Kidney glomerular epithelial cell (primary cell): ENCODE measurements at places on chromosomes 13 and 19.
A peak's percentile ranks its signal among the peaks of the same experiment; 100 is the strongest.

DNA sequence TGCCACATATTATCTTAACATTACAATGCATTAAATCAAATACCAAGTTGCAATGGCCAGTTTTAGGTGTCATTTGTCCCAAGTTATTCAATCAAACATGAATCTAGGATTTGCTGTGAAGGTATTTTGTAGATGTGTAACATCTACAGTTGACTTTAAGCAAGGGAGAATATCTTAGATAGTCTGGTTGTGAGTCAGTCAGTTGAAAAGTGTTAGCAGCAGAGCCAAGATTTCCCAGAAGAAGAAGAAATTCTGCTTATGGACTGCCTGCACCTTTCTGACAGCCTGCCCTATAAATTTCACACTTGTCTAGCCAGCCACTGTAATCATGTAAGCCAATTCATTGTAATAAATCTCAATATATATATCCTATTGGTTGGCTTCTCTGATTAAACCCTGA lies 41.3 kb upstream of the INTS6 start:
- DNase-seq: peak; percentile 23

- DNase-seq: peak; percentile 24
Observed at GRCh38 chr13:62357887-62358645, 942.4 kb upstream of the PCDH20 start.

GRCh38 chr13:99908140-99908803 lies 63.3 kb downstream of the ZIC5 start:
- no peak for DNase-seq

- peak; percentile 60 for DNase-seq
Observed at GRCh38 chr13:99356262-99357091, 49.3 kb upstream of the GPR183 start.

GRCh38 chr13:95050800-95051615 lies 250.2 kb downstream of the ABCC4 start:
- no peak for DNase-seq

DNA sequence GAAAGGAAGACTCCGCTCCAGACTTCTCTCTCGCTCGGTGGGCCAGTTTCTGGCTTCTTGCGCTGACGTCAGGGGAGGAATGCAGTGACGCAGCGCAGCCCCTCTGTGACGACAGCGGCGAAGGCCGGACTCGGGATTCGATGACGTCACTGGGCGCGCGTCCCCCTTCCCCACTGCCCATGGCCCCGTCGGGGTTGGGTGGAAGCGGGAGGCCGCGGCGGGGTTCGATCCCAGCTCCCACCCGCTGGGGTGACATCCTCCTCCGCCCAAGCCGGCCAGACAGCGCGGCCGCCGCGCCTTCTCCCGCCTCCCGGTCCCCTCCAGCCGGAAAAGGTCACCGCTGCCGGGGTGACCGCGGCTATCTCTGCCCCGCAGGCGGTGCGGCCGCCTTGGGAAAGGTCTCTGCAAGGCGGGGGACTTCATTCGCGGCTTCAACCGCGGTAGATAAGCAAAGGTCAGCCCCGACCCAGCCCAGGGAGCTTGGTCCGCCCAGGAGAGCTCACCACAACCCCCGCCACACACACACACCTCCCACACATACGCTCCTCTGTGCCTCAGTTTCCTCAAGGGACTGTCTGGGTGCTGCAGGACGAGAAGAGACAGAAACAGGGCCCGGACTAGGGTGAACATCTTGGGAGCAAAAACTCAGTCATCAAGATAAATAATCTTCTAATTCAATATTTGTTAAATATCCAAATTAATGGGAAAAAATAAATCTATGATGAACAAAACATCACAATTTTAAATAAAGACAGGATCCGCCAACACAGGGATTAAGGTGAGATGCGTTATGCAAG lies 844 bp upstream of the RFX1 start:
- DNase-seq: no peak

DNA sequence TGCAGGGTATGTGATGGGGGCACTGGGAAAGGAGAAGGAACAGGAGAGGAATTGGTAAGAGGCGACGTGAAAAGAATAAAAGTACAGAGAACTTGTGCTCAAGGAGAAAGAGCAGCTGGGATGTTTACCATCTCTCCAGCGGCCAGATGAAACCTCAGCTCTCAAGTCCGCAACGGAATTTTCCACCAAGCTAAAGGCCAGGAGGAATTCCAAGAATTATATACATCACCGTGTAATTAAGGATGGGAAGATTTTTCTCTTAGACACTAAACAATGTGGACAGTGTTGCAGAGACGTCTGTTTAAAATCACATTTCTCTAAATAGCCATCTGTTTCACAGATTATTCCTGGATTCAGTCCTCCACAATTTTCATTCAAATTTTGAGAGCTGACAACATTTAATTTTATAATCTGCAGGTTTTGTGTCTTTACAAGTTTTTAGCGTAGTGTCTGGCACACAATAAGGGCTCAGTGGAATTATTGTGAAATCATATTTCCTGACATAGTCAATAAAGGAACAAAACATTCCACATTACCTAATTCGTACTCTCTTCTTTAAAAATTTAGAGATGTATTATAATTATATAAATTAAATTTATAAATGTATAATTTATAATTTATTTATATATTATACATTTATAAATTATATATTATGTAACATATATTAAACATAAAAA lies 23.0 kb upstream of the USP29 start:
- DNase-seq: no peak

DNA sequence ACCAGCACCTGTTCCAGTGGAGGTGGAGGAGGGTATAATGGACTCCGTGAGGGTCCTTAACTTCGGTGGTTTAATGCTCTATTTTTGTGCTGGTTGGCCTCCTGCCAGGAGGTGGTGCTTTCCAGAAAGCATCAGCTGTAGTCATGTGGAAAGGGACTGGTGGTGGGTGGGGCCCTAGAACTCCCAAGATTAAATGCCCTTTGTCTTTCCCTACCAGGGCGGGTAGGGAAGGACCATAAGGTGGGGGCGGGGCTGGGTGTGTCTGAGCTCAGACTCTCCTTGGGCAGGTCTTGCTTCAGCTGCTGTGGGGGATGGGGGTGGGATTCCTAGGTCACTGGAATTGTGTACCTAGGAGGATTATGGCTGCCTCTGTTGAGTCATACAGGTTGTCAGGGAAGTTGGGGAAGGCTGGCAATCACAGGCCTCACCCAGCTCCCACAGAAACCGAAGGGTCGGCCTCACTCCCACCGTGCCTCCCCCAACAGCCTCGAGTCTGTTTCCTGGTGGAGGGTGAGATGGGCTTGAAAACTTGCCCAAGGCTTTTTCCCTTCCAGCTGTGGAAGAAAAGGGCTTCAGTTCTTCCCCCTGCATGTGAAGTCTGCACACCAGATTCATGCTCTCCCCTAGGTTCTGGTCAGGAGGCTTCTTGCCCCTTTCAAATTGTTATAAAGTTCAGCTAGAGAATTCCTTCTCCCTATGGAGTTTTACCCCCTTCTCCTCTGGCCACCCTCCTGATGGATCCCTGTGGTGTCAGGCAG lies 60.3 kb upstream of the CLDN10 start:
- DNase-seq: no peak

DNA sequence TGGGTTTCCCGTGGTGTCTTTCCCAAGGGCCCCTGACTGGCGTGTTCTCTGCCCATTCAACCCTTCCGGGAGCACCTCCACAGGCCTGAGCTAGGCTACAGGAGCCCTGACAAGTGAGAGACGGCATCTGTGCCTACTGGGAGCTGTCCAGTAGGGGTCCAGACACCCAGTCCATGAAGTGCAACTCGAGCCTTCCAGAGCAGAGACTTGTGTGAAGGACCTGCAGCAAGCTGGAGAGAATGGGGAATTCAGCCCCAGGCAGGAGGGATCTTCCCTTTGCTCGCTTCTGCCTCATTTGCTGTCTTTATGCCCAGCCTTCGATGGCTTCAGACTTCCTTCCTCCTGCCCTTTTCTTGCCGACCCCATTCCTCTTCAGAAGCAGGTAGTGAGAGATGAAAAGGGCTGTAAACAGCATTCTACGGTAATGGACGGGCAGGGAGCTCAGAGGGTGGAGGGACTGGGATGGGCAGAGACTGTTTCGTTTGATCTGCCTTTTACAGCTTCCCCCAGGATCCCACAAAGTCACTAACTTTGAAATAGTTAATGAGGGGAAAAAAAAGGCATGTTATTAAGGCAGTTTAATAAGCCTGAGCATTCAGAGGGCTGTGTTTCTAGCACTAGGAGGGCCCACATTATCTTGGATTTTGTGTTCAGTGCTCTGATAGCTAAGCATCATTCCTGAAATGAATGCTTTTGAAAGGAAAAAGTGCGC lies 327.6 kb downstream of the FGF9 start:
- no peak for DNase-seq

DNA sequence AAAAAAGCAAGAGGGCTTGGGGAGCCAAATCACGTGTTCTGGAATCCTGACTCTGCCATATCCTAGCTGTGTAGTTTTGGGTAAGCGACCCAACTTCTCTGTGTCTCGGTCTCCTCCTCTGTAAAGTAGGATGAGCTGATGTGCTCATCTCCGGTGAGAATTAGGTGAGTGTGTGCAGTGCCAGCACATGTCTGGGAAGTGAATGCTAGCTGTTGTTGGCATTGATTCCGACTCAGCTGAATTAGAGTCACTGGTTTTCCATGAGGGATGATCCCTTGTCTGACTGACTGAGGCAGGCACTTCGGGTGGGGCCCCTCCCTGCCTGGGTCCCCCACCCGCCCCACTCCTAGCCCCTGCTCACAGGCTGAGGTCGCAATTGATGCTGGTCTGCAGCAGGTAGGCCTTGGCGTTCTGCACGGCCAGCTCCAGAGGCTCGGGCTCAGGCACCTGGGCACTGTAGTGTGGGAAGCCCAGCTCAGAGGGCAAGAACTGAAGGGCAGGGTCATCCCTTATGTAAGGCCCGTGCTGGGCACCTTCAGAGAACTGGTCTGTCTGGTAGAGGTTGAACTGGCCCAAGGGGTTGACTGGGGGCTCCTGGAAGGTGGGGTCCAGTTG lies 835 bp downstream of the RSPH6A start:
- no peak for DNase-seq

DNA sequence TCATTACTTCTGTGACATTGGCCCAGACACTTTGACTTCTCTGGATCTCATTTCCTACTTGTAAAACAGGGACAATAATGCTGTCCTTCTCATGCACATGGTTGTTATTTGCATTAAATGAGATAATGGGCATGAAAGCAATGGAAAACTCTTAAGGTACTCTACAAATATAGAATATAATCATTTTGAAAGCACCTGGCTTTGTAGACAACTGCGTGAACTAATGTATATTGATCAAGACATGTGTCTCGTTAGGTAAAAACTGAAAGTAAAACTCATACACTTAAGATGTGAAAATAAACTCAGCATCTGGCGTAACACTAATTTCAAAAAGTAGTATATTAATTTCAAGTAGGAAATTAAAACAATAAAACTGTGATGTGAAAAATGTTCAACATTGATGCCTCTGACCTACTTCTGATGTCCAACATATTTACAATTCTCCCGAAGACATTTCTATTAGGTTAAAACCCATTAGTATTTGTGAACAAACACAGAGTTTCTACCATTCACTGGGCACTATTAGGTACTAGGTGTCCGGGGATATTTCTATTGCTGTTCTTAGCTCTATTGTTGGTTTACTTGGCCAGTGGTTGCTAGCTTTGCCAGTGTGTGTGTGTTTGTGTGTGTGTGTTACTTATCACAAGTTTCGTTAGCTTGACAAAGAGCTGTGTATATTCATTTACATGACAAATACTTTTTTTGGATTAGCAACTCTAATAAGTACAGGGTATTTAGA lies 220.5 kb downstream of the KCNRG start:
- no peak for DNase-seq

- DNase-seq: no peak
Observed at GRCh38 chr19:4456843-4457653, 546 bp downstream of the UBXN6 start.

GRCh38 chr19:33402421-33403220 lies 29.1 kb downstream of the CEBPG start:
- no peak for DNase-seq

DNA sequence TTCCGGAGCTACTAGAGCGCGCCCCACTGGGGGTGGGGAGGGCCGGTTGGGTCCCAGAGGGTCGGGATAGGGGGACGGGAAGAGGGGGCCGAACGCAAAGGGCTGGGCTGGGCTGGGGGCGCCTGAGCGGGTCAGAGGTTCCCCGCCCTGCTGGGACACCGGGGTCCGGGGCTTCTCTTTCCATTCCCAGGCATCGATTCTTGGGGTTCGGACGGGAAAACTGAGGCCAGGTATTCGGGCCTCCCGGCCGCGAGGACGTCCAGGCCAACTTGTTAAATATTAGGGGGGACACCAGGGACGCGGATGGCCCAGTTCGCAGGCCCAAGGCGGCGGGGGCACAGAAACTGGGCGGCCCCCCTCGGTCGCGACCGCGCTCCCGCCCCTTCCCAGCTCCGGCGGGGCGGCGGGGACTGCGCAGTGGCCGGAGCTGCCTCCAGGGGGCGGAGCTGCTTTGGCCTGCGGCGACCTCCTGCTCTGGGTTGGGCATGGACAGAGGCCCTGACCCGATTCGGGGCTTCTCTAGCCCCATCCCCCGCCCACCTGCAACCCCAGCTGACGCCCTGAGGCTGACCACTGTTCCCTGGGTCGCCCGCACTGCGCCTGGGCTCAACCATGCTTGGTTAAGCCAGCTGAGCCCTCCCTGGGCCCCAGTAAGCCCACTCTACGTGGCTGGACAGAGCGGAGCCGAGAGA lies 1.2 kb upstream of the KLF16 start:
- peak; percentile 2 for DNase-seq

DNA sequence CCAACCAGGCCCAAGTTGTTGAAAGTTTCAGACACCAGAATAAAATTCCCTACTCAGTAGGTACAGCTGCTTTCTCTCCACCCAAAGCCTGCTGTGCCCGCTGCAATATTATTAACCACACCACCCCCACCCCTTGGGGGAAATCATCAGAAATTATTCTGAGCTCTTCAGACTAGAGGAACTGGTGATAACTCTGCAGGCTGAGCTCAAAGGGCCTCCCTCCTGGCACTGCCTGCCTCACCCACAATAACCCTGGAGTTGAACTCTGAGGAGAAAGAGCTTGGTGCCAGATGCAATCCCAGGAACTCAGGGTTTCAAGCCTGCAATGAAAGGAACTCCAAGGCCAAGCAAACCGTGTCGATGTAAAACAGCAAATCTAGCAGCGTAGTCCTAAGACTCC lies 381.7 kb upstream of the ZNF507 start:
- no peak for DNase-seq

GRCh38 chr13:108121406-108121805 lies 93.9 kb downstream of the LIG4 start:
- DNase-seq: no peak

DNA sequence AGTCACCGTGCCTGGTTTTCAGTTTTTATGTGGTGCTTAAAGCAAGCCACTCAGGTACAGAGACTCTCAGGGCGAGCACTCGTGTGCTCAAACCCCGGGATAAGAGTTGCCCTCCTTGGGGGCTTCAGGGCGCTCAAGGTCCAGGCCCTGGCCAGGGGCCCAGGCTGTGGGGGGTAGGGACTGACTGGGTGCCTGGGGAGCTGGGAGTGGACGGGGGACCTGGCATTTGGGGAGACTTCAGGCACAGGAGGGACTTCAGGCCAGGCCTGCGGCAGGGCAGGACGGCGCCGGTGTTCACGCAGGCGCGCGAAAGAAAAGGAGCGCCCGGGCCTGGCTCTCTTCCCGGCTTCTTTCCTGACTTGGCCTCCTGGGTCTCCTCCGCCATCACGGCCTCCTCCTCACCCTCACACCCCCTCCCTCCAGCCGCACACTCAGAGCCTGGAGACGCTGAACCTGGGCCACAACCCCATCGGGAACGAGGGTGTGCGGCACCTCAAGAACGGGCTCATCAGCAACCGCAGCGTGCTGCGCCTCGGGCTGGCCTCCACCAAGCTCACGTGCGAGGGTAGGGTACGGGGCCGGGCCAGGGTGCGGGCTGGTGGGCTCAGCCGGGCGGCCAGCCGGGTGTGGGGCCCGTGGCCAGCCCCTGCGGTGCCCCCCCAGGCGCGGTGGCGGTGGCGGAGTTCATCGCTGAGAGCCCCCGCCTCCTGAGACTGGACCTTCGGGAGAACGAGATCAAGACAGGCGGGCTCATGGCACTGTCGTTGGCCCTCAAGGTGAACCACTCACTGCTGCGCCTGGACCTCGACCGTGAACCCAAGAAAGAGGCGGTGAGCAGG lies 16.1 kb downstream of the NKPD1 start:
- no peak for DNase-seq
